ENCODE measurements at places on chromosomes 2 and 18.

- DNase-seq = no peak
Measured at GRCh38 chr2:185338104-185338503, 400.5 kb upstream of the FSIP2 start.

- DNase-seq = no peak
Measured at GRCh38 chr2:71952572-71953188, 195.0 kb downstream of the CYP26B1 start.

- peak; percentile 11 for DNase-seq
Measured at GRCh38 chr2:154692927-154693326, 5.6 kb upstream of the KCNJ3 start.

DNA sequence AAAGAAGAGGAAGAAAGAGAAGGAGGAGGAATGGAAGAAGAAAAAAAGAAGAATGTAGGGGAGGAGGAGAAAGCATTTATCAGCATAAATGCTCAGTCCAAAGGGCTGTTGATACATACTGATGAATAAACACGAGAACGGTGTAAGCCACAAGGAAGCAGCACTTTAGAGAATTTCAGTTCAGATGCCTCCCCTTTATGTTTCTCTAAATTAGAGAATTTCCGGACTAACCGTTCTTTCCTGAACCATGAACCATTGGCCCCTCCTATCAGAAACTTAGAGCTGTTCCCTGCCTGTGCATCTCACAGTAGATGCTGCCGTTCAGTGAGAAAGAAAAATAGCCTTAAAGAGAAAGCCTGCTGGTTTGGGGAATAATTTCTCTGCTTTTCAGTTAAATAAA lies 49.2 kb upstream of the TUBA3D start:
- DNase-seq = no peak

DNA sequence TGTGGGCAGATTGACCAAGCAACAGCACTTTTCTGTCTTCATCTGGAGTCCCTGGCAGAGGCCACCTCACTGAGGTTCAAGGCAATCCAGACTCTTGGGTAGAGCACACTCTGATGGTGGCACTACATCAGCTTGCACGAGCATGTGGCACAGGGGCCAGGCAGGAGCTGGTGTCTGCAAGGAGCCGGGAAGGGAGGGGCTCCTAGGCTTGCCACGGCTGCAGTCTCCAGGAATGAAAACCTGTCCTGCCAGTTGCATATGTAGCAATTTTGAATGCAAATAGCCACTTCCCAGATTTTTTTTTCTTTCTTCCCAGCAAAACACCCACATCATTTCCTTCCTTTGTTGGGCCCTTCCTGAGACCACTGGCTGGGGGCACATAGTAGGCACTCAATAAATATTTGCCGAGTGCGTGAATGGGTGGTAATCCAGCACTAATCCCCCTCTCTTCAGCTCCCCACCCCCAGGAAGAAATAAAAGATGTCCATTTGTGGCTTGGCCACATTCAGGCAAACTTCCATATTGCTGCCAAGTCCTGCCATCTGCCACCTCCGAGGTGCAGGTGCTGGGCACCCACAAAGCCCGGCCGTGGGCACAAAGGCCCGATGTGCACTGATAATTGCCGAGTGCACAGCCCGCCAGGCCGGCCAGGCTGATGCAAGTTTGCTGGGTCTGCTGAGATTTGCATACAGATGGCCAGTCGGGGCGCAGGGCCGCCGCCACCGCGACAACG lies 72.4 kb downstream of the MYCN start:
- no peak for DNase-seq

DNA sequence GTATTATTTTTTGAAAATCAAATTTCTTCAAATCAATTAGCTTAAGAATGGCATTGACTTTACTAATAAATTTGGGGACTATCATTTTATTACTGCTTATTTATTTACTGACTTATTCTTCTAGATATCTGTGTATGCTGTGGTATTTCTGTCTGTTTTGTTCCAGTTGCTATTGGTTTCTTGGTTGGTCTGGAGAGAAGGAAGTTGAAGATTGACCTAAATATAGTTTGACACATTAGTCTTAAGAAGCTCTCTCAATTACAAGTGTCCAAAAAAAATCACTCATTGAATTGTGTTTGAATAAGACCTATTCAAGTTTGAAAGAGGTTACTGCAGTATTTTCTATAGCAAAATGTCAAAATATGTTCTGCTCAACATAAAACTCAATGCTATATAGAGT lies 153.3 kb upstream of the KYNU start:
- no peak for DNase-seq

DNA sequence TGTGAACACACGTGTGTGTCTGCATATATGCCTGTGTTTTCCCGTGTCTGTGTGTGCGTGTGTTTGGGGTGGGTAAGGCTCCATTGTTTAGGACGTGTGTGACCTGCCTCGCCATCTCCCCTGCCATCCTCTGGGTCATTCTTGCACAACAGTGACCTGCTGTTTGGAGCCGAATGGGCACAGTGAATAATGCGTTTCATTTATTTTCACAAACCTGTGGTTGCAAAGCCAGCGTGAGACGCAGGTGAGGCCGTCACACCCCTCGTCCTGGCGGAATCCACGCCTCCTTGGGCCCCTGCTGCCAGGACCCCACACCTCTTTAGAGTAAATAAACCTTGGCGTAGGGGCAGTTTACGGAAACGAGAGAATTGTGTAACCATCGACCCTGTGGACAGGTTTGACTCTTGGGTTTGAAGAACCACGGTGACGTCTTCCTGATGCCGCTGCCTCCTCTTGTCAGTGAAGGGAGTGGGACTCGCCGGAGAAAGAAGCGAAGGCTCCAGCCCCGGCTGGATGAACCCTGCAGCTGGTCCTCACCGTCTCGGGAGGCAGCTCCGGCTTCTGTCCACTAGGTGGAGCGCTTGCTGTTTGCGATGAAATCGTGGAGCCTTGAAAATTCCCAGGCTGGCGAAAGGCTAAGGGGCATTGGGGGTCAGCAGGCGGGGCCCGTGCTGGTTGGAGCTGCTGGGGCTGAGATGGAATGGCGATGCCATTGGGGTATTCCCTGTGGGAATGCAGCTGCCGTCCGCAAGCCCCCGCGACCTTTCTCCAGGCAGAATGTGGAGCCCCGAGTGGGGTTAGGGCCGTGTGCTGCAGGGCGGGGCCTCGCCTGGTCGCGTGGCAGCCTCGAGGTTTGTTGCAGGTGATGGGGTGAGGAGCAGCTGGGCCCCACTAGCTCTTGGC lies 81.1 kb downstream of the RTP5 start:
- peak; percentile 65 for DNase-seq

DNA sequence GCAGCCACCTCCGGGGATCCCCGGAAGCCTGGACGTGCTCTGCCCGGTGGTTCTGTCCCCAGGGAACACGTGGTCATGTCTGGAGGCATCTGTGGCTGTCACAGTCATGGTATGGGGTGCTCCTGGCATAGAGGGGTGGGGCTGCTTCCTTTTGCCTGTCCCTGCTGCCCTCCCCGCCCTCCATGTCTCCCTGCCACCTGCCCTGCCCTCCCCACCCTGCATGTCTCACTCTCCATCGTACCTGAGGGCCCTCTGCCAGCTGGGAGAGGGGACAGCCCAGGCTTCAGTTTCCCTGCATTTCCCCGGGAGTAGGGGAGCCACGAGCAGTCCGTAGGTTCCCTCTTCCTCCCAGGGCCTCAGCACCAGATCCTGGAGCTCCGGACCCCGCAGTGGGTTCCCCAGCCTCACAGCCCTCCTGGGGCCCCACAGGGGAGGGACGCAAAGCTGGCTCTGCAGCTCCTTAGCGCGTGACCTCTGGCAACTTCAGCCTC lies 90.0 kb upstream of the CTDP1 start:
- no peak for DNase-seq

- no peak for DNase-seq
Measured at GRCh38 chr2:60627412-60627811, 74.0 kb upstream of the BCL11A start.

- DNase-seq = no peak
Measured at GRCh38 chr2:237675316-237675715, 47.9 kb downstream of the LRRFIP1 start.

- DNase-seq = no peak
Measured at GRCh38 chr18:11651899-11652298, 37.2 kb upstream of the GNAL start.

- DNase-seq = no peak
Measured at GRCh38 chr2:55993685-55994084, 70.1 kb upstream of the EFEMP1 start.

GRCh38 chr2:42969231-42970150 lies 177.1 kb upstream of the HAAO start:
- DNase-seq = peak; percentile 95

- no peak for DNase-seq
Measured at GRCh38 chr2:17036361-17036760, 370.7 kb upstream of the CYRIA start.

GRCh38 chr18:11037533-11038240 lies 111.7 kb downstream of the PIEZO2 start:
- no peak for DNase-seq

- no peak for DNase-seq
Measured at GRCh38 chr2:156800065-156800653, 364.0 kb downstream of the GPD2 start.

DNA sequence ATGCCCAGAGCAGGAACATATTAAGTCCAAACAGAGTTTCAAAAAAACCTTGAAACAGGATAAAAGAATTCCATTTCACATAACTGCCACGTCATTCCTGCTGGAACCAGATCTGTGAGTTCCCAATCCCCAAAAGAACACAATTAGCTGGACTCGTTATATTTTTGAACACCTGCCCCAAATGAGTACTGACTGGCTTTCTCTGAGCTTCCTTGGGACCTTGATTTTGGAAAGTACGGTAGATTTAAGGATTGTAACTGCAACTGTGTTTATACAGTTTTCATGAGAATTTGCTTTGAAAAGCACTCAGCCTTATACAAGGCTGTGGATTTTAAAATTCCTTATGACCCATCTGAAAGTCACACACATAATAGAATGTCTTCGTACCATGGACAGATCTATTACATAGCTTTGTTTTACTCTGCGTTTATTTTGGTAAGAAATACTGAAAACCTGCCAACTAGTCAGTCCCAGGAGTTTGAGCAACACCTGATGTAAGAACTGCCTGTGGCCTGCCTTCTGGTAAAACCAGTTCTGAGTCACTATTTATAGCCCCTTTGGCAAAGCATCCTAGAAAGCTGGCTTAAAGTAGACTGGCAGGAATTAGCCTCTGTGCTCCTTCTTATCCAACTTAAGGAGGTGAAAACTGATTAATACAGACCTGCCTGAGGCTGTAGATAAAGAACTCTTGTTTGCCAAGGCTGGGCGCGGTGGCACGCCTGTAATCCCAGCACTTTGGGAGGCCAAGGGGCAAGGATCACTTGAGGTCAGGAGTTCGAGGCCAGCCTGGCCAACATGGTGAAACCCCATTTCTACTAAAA lies 48.1 kb downstream of the MERTK start:
- peak; percentile 94 for DNase-seq

- DNase-seq = no peak
Measured at GRCh38 chr2:2692599-2693389, 361.7 kb upstream of the MYT1L start.

GRCh38 chr2:75920859-75921551 lies 210.3 kb upstream of the GCFC2 start:
- no peak for DNase-seq

GRCh38 chr2:60405271-60405919 lies 148.1 kb downstream of the BCL11A start:
- DNase-seq = no peak

DNA sequence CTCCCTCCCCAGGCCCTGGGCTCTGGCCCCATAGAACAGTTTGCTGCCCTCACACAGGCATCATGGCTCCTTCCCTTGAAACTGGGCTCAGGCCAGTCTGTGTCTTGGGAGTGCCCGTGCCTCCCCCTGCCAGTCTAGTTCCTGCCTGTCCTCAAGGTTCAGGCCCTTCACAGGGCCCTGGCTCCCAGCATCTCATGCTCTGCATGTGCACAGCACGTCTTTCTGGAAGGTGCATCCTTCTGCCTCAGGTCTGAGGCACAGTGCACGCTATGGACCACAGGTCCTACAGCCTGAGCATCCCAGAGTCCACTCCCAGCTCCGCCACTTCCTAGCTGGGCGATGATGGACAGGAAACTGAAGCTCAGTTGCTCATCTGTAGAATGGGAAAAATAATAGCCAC lies 35.6 kb upstream of the FOSL2 start:
- peak; percentile 18 for DNase-seq

DNA sequence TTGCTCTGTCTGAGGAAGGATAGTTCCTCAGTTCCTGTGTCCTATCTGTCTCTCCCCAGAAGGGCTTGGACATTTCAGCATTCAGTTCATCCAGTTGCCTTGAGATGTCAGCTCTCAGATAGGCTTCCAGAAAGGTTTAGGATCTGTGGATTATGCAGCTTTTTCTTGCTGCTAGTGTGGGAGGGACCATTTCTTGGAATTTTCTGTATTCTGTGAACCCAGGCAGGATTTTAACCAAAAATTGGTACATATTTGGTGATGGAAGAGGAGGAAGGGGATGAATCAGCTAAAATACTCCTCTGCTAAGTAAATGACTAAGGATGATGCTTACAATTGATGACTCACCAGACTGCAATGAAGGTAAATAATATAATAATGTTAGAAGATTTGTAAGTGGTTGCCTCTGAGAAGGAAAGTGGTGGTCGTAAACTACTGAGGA lies 58.6 kb upstream of the DOCK10 start:
- peak; percentile 98 for DNase-seq

DNA sequence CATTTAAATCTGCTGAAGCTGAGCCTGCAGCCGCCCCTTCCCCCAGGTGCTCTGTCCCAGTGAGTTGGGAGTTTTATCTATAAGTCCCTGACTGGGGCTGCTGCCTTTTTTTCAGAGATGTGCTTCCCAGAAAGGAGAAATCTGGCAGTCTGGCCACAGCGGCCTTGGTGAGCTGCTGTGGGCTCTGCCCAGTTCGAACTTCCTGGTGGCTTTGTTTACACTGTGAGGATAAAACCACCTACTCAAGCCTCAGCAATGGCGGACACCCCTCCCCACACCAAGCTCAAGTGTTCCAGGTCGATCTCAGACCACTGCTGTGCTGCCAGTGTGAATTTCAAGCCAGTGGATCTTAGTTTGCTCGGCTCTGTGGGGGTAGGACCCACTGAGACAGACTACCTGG lies 97.3 kb downstream of the ACAA2 start:
- no peak for DNase-seq

- DNase-seq = no peak
Measured at GRCh38 chr2:26352892-26353291, 6.3 kb upstream of the ADGRF3 start.

GRCh38 chr2:18439716-18440115 lies 120.7 kb downstream of the RDH14 start:
- no peak for DNase-seq

GRCh38 chr2:196549052-196549451 lies 90.5 kb upstream of the CCDC150 start:
- no peak for DNase-seq

- DNase-seq = no peak
Measured at GRCh38 chr2:60439219-60439974, 114.1 kb downstream of the BCL11A start.

All from fibroblast of upper back skin (primary cell).